GM04503 (cell line): ENCODE measurements at places on chromosomes 1 and 21.

GRCh38 chr1:67843331-67843730, 10.1 kb upstream of the GNG12 start:
- no peak for DNase-seq

- DNase-seq = peak; percentile 89
Observed at GRCh38 chr1:22388671-22389450, 62.8 kb upstream of the ZBTB40 start.

DNA sequence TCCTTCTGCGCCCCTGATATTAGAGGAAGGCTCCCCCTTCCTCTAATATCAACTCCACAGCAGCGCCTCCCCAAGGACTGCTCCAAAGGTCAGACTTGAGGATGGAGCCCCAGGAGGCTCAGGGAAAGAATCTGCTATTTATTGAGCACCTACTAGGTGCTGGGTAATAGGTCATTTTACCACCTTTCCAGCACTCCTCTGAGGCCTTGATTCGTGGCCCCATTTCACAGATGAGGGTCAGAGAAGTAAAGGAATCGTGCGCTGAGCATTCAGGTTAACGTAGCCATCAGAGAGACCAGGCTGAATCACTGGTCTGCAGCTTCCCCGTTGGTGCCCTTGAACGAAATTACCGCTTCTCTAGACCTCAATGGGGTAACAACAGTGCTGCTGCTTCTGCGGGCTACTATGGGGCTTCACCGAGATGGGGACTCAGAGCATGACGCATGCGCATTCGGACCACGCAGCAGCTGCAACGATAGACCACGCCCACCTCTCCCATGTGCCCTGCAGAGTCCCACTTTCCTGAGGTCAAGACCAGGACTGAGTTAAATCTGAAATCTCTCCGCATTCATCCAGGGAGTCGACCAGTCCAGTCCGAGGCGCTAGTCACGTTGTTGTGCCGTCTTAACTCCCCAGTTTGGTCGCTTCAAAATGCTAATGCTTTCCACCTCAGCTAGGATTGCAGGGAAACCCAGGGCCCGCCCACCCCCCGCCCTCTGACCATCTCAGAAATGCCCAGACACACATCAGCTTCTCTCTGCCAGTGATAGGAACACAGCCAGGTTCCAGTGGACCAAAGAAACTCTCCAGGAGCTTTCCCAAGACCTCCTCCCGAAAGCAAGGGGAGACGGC, 12.9 kb downstream of the CAMK2N1 start:
- DNase-seq = no peak

DNA sequence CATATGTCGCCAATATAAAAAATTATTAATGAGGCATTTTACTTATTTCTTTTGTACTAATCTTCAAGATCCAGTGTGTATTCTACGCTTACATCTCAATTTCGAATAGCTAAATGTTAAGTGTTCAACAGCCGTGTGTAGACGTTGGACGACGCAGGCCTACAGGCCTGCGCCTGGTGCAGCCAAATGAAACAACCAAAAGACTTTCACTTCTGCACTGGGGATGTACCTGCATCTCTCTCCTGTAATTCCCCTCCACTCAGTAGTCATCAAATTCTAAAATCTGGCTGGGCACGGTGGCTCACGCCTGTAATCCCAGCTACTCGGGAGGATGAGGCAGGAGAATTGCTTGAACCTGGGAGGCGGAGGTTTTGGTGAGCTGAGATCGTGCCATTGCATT, 76.8 kb upstream of the HNRNPU start:
- DNase-seq = no peak
